ENCODE measurements at places on chromosomes 12 and 14.

GRCh38 chr14:36820111-36820709 lies 158.6 kb downstream of the PAX9 start:
- DNase-seq, result no peak

DNA sequence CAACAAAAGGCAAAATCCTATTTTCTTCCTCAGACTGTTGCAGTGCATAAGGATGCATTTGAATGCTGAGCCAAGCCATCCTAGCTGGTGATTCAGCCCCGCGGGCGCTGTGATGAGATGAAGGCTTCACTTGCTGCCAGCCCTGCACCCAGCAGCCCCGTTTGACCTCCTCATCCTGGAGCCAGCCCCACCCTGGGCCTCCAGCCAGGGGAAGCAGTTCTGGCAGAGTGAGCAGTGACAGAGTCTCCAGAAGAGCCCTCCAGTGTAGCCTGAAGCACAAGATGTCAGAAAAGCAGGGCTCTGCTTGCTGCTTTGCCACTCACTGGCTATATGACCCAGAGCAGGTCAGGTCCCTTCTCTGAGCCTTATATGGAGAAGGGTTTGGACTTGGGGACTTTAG lies 96.2 kb upstream of the HSPB8 start:
- DNase-seq, result no peak

GRCh38 chr12:75543529-75543928 lies 32.1 kb upstream of the KRR1 start:
- no peak for DNase-seq

GRCh38 chr14:92635031-92635430 lies 113.4 kb downstream of the LGMN start:
- no peak for DNase-seq

- DNase-seq, result no peak
These were observed 13.3 kb upstream of the FBXW8 start for GRCh38 chr12:116897476-116897875.

GRCh38 chr12:15956413-15957185 lies 45.5 kb downstream of the DERA start:
- no peak for DNase-seq

All from GM19239 (cell line).